ENCODE measurements at places on chromosomes 7 and 10.

GRCh38 chr10:132294561-132295318, 13.0 kb downstream of the STK32C start:
- DNase-seq: no peak

DNA sequence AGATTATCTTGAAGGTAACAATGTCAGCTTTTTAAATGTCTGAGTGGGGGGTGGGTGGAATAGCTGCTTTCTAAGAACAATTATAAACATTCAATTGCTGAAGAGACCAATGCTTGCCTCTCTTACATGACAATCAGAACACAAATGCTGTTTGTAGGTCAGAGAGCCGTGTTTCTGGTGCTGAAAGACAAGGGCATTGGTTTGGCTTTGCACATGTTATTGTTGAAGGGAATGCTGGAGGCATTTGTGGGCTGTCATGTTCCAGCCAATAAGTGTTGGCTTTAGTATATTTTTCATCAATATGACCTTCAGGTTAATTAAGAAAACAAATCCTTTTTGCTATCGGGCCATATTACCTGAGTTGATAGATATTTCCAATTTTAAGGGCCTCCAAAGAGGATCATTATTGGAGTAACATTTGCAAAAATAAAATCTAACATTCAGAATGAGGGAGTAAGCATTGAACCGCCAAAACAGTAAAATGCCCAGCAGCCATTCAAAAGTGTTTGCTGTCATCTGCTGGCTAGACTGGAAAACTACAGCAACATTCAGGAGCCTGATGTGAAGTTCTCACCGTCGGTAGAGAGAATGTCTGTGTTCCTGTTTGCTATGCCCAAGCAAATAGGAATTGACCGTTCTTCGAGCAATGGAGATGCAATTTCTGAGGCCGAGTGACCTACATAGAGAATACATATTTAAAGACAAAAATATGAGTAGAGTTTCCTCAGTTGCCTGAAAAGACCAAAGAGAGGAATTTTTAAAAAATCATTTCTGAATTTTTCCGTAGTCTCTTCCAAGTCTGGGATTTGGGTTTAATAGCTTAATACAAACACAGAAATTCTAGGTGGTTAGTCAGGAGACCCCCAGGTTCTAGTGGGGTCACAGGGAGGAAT, 118.9 kb downstream of the APBB1IP start:
- peak; percentile 55 for DNase-seq

- no peak for DNase-seq
Observed at GRCh38 chr7:157457355-157458253, 120.8 kb downstream of the DNAJB6 start.

- no peak for DNase-seq
Observed at GRCh38 chr10:80464557-80465450, 10.7 kb downstream of the TSPAN14 start.

DNA sequence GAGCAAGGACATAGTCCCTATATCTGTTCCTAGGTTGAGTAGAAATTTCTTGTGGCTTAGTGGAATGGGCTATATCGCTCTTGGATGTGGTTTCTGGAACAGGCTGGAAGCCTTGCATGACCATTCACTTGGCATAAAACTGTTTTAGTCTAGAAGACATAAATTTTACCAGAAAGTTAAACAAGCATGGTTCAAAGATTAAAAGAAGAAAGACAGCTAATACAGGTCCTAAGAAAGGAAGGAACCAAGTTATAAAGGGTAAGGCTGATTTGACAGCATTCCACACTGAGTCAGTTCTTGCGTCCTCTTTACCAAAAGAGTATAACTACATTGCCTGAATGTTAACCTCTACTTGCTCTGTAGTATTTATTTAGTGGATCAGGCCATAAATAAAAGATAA, 724.2 kb downstream of the SORCS1 start:
- no peak for DNase-seq

DNA sequence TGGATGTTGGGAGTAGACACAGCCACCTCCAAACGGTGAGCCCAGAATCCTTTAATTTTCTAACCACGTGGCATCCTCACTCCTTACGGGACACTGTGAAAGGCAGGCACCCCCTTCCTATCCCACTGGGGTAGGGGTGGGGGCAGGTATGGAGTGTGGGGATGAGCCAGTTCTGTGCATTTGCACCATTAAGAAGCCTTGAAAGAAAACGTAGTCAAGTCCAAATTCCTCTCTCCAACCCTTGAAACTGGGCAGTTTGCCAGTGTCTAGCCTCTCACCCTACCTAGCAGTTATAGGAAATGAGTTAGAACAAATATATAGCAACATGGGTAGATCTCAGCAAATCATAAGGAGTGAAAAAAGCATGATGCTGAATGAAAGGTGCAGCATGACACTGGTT, 92.4 kb upstream of the LEP start:
- no peak for DNase-seq

DNA sequence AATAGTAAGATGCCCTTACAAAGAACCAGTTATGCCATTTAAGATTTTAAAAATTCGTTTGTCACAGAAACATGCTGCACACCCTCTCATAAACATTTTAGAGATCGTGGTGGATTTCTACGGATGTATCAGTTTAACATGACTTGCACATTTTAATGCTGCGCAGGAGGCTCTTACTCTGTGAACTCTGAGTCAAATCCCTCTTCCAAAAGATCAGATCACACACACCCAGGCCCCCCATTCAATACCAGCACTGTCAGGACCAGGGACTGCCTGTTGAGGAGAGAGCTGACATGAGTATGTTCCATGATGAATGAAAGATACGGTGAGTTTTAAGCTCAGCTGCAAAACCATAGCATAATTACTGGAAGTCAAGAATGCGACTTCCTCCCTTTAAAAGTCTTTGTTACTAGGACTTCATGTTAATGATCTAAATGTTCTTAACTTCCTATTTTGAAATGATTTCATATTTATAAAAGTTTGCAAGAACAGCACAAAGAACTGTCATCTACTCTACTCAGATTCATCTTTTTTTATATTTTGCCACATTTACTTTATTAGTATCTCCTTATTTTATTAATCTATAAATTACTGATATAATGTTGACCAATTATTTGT, 500.2 kb downstream of the GLRX3 start:
- no peak for DNase-seq

DNA sequence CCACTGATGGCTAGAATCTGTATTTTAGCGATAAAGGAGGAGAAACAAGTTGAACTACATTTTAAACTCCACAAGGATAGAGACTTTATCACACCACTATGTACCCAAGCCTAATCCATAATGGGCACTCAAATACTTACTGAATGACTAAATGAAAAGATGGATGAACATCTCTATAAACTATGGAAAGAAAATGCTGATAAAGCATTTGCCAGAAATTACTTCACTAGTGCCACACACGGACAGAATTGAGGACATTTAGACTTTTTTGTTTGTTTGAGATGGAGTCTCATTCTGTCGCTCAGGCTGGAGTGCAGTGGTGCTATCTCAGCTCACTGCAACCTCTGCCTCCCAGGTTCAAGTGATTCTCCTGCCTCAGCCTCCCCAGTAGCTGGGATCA, 1.7 kb upstream of the NSUN6 start:
- DNase-seq: no peak

DNA sequence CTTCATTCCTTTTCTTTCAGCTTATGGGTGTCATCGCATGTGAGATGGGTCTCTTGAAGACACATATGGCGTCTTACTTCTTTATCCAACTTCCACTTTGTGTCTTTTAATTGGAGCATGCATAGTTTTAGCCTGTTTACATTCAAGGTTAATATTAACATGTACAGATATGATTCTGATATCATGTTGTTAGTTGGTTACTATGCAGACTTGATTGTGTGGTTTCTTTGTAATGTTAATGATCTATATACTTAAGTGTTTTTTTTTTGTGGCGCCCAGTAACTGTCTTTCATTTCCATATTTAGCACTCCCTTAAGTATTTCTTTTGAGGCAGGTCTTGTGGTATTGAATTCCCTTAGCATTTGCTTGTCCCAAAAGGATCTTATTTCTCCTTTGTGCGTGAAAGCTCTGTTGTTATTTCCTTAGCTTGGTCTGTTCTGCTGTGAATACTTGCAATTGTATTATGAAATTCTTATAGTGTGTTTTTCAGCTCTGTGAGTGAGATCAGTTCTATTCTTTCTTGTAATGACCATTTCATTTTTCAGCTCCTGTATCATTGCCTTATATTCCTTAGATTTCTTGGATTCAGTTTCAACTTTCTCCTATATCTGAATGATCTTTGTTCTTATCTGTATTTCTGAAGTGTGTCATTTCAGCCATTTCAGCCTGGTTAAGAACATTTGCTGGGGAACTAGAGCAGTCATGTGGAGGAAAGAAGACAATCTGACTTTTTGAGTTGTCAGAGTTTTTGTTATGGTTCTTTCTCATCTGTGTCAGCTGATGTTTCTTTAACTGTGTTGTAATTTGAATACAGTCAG, 88.4 kb downstream of the ABCA13 start:
- DNase-seq: no peak

- peak; percentile 63 for DNase-seq
Observed at GRCh38 chr10:95560278-95561176, 644 bp downstream of the SORBS1 start.

DNA sequence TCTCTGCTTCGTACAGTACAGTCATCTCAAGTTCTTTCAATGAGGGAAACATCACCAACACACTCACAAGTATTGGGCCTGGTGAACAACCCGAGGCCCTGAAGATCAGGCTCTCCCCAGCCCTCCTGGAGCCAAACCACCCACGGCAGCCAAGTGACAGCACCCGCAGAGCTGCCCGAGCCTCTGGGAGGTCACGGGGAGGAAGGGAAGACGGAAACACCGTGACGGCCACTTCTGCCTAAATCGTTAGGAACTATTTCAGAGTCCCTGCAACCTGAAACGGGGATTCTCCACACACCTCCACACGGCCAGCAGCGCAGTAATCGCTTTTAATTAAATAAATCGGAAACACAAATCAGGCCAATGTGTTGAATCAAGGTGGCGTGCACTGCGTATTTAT, 222.6 kb downstream of the MAD1L1 start:
- no peak for DNase-seq

GRCh38 chr7:5667391-5667790, 114.1 kb downstream of the RNF216 start:
- DNase-seq: no peak

GRCh38 chr7:20783125-20783699, 3.5 kb downstream of the SP8 start:
- DNase-seq: no peak

DNA sequence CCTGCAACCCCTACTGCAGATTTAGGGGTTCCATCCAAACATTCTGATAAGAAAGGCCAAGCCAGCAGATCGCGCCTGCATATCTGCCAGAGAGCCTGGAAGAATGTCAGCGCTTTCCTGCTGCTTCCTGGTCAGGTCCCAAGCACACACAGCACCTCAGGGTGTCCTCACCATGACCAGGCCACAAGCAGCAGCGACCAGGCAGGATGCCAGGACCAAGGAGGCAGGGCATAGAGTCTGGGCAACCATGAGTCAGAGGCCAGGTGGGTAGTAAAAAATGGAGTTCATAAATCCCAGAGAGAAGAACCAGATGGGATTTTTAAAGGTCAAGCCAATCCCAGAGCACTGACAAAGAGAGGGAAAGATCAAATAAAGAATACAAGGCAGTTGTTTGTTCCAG, 5.5 kb upstream of the FAM131B start:
- DNase-seq: no peak

- DNase-seq: no peak
Observed at GRCh38 chr7:129471402-129471827, 30.9 kb upstream of the SMKR1 start.

- DNase-seq: no peak
Observed at GRCh38 chr10:84837877-84838276, 509.5 kb downstream of the CCSER2 start.

DNA sequence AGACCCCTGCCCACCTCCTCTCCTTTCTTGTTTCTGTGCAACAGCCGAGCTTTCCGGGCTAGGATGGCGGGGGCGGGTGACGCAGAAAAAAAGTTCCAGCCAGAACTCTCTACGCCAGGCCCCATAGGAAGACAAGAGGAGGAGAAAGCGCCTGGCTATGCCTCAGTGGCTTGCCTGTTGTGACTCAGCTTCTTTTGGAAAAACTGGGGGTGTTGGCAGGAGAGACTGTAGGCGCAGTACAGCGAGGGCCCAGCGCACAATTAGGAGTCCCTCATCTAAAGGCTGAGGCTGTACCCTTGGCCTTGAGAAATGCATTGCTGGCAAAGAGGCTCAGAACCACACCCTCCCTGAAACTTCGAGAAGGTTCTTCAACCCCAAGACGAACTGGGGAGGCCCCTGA, 28.0 kb upstream of the KPNA7 start:
- DNase-seq: no peak

DNA sequence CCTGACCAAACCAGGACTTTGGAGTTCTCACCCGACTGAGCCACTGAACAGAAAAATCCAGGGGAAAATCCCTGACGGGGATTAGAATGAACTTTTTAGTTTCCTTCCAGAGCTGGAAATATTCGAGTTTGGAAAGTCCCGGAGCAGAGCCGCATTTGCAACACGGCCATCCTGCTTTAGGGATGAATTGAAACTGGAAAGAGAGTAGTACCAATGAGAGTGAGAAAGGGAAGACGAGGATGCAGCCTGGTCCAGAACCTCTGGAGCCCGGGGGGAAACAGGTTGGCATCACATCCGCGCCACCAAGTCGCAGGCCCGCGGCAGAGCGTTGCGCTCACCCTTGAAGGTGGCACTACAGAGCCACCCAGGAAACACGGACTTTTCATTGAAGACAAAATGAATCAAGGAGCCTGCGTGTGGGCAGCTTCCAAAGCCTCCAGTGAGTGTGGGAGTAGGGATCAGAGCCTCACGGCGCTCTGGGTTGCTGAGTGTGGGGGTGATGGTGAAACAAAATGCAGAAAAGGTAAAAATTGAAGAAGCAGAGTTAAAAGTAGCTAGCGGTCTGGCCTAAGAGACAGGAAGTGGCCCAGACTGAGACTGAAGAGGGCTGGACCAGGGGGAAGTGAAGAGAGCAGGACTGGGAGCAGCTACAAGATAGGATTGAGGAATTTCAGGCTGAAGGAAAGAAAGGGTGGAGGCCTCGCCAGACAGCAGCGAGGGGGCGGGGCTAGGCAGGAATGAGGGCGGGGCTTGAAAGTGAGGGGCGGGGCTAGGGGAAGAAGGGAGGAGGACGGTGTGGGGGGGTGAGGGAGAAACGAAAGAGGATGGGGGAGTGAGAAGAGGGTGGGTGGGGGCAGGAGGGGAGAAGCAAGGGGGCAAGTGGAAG, 1.8 kb downstream of the SMURF1 start:
- peak; percentile 32 for DNase-seq

DNA sequence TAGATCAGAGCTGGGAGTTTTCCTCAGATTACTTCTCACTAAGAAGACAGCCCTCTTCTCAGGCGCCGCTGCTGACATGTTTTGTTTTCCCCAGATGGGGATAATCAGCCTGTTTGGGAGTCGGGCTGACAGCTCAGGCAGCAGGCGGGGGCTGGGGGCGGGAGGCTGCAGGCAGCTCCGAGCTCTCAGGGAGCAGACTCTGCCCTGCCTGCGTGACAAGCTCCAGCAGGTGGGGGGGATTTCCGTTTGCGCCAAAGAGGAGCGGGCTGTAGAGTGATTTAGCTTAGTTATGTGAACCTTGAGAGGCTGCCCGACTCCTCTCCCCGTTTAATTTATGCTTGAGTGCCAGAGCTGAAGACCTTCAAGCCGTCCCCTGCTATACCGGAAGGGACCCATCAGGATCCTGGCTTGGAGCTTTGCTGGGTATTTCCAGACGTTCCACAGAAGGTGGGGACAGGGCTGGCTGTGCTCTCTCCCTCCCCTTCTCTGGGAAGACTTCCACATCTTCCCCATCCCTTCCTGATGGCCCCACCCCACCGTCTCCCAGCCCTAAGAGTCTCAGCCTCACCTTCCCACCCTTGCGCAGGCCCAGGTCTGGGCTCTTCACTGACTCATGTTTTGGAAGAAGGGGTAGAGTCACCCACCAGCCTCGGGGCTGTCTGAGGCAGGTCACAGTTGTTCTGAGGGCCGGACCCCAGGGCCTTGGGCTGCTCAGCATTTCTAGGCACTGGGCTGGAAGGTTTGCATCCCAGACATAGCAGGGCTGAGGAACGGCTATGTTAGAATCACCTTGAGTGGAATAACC, 24.7 kb upstream of the ADCYAP1R1 start:
- DNase-seq: peak; percentile 54
